ENCODE measurements at places on chromosomes 16 and 17.
A peak's percentile ranks its signal among the peaks of the same experiment; 100 is the strongest.

GRCh38 chr17:7862692-7863437 lies 5.1 kb downstream of the CYB5D1 start:
- DNase-seq: peak; percentile 62

GRCh38 chr17:31678431-31678830 lies 180.6 kb downstream of the COPRS start:
- DNase-seq: no peak

DNA sequence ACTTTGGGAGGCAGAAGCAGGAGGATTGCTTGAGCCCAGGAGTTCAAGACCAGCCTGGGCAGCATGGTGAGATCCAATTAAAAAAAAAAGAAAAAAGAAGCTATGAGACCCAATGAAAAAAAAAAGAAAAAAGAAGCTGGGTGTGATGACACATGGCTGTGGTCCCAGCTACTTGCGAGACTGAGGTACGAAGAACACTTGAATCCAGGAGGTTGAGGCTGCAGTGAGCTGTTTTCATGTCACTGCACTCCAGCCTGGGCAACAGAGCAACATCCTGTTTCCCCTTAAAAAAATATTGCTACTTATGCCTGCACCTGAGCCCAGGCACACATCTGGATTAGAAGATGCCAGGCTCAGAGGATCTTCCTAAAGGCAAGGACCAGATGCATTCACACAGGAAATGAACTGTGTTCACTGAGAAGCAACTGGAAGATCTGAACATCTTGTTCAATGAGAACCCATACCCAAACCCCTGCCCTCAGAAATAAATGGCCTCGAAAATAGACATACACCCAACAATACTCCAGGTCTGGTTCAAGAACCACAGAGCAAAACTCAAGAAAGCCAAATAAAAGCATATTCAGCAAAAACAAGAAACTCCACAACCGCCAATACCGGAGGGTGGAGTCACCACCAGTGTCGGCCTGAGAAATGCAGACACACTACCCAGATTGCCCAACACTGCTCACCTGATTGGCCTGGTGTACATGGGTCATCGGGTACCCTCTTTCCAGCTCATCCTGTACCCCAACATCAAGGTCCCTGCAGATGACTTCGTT lies 4.4 kb downstream of the RNF135 start:
- DNase-seq: no peak

DNA sequence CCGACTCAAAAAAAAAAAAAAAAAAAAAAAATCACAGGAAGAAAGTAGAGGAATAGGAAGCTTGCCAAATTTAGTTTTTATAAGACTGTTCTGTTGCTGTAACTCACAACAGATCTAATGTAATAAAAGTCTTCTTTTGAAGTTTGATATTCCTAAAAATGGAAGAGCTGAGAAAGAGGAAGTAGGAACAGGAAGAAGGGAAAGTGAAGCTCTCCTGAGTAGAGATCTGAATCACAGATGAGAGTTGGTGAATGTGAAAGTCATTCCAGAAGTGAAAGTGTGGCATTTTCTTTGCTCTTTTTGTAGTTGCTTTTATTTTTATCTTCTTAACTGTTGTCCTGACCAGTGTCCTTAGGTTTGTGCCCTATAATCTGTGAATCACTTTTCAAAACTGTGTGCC lies 2.1 kb downstream of the NMT1 start:
- DNase-seq: no peak

- DNase-seq: no peak
Observed at GRCh38 chr16:87830673-87831420, 38.5 kb downstream of the SLC7A5 start.
